ENCODE measurements at places on chromosomes 2 and 18.

DNA sequence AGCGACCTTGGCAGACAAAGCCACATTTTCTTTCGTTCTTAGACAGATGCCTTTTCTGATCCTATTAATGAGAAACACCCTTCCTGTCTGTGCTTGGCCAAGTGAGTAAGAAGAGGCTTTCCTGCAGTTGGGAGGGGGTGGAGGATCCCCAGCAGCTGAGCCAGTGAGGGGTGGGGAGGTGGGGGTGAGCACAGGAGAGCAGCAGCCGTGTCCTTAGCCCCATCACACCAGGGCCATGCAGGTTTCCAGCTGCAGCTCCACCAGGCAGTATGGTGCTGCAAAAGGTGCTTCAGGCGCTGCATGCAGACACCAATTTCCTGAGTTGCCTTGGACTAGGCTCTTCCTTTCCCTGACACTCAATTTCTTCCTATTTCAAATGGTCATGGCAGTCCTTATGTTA, 123.3 kb upstream of the SIX2 start:
- DNase-seq: no peak

GRCh38 chr2:128645631-128646030, 327.0 kb upstream of the HS6ST1 start:
- no peak for DNase-seq

DNA sequence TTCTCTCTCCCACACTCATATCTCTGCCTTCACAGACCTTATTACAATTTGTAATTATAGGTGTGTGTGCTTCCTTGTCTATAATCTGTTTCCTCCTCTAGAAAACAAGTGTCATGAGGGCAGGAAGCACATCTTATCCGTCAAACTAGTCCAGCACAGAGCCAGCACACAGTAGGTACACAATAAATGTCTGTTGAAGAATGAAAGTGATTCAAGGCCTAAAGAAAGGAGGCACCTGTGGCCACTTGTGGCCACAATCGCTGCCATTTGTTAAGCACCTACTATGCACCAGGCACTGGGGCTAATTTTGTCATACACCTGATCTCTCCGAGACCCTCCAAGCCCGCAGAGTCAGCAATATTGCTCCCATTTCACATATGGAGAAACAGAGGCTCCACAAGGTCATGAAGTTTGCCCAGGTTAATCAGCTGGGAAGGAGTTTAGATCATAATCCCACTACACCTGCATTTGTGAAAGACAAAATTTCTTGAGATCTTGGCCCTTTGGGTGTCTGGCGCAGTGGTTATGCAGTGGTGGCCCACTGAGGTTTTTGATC, 78.4 kb downstream of the TNS1 start:
- DNase-seq: no peak

DNA sequence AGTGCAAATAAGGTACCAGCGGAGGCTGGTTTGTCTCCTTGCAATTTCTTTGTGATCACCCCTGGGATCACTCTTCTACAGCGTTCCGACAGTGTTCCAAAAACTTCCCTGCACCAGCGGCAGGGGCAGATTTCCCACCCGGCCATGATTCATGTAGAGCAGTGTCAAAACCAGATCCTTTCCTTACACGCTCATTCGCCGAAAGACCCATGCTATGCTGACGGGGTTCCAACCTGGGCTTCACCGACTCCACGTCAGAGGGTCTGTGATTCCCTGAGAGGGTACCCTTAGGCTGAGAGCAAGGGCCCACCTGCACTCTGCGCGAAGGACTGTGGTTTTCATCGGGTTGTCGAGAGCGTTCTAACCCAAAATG, 423 bp upstream of the TTC27 start:
- DNase-seq: peak; percentile 64

- DNase-seq: peak; percentile 1
These were observed 197.1 kb downstream of the CCDC85A start for GRCh38 chr2:56380861-56381260.

DNA sequence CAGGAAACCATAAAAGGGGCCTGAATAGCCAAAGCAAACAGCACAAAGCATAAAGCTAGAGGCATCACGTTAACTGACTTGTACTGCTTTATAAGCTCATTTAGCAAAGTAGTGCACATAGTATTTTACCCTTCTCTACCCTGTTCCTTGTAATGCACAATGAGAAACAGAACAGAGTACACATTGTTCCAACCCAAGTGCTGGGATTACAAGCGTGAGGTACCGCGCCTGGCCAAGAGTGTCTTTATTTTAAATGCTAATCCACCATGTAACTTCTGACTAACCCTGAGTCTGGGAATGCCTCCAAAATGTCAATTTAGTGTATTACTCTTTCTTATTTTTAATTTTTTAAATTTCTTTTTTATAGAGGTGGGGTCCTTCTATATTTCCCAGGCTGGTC, 46.4 kb upstream of the STON1 start:
- no peak for DNase-seq

DNA sequence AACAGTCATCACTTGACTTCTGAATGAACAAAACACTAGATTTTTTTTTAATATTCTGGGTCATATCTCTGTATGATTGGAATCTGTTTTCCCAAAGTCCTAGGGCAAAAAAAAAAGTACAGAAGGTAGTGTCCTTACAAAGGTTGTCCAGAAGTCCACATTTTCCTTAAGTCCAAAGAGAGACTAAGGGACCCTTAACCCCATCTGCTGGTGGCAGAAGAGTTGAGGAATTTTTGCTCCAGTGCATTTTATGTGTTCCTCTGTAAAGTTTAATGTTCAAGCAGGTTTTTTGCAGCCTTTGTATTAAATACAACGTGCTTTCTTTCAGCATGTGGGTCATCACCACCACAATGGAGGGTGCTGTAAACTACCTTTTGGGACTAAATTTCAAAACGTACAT, 215.9 kb downstream of the SP3 start:
- peak; percentile 38 for DNase-seq

DNA sequence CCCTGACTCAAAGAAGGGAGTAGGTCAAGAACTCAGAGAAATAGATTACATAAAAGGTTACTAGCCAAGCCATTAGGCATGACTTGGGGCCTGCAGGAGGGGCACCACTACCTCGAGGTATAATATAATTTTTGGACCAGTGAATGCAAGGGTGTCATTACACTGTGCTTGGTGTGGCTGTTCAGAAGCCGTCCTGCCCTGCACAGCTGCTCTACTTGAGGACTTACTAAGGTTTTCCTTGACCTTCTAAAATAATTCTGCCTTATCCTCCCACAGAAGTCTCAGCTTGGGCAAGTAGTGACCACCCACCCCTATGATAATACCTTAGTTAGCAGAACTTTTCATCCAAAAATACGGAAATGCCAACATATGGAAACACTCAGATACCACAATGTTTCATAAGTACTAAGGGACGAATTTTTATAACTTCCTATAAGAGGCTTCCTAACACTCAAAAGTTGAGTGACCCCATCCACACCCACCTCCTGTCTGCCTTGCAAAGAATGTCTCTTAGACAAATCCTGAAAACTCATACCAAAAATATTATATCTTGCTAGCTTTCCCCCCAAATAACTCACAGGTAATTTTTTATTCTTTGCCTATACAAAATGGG, 17.7 kb upstream of the ATG16L1 start:
- DNase-seq: no peak

DNA sequence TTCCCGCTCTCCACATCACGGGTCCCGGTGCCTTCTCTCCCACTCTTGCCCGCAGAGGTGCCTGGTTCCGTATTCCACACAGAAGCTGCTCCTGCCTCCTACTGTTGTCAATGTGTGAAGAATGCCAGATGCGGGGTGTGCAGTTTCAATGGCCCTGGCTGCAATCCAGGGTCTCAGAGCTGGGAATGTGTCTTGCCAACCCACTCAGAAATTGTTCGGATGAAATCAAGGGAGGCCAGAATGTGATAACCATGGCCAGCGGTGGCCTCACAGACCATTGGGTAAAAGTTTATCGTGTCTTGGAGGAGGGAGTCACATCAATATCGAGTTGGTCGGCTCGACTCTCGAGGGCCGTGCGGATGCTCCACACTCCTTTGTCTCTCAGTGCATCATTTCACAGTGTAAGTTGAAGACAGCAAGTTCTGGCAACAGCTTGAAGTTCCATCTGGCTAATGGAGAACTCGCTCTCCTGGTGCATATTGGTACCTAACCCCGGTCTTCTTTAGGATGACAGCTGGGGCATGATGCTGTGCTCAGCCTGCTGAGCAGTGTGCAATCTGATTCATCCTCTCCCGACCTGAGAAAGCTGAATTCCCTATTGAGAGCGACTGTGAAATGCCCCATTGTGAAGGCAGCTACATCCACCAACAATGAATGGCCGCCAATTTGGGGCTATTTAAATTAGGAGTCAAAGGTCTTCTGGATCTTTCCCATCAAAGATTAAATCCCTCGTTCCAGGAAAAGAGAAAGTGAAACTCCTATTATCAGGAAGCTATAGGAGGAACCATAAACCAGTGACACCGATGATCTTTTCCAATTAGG, 389.0 kb downstream of the SOX11 start:
- DNase-seq: no peak

GRCh38 chr2:125312342-125312741, 1287.3 kb downstream of the CNTNAP5 start:
- DNase-seq: no peak

- DNase-seq: no peak
These were observed 99.7 kb upstream of the SMAD7 start for GRCh38 chr18:49050452-49050851.

GRCh38 chr2:231682603-231683291, 25.6 kb upstream of the PTMA start:
- no peak for DNase-seq

GRCh38 chr2:153819501-153819900, 52.2 kb upstream of the GALNT13 start:
- no peak for DNase-seq

DNA sequence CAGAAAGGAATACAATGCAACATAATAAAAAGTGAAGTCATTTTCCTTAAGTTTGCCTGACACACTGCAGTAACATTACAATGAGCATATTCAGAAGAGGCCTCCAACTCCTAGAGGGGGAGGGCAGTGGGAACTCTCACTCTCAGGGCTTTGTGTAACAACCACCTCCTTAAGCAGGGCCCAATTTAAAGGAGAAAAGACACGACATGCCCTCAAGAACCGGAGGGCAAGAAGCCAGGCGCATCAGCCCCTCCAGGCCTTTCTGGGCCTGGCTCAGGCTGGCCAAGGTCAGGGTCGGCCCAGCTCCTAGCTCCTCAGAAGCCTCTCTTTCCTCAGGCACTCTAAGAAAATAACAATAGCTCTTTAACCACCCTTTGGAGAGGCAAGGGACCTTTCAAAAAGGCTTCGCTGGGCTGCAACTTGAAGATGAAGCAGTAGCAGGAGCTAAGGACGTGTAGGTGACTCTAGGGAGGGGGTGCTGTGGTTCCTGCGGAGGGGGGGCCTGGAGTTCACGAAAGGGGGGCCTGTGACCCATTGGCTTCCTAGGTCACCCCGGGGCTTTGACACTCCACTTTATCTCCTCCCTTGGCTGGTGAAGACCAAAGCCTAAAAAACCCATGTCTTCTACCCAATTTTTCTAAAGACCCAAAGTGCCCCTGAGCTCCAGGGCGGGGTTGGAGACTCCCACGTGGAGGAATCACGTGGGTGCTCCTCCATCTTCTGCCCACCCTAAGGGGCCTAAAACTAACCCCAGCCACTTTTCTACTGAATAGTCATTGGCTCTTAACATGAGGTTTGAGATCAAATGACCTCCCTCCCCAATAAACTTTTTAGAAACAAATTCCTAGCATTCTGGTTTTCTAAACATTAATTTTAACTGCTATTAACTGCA, 13.3 kb downstream of the SERTAD2 start:
- peak; percentile 53 for DNase-seq

DNA sequence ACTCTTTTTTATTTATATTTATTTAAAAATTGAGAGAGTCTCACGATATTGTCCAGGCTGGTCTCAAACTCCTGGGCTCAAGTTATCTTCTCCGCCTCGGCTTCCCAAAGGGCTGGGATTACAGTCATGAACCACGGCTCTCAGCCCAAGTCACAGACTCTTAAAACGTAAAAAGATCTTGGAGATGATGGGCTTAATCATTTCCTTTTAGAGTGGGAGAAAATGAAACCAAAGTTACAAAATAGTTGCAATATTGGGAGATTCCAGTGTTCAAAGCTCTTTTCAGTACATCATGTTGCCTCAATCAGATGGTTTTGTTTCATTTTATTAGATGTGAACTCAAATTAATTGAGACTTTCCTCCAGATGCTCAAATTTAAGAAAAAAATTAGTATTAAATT, 151.4 kb upstream of the XPO1 start:
- DNase-seq: no peak

- no peak for DNase-seq
These were observed 109.4 kb downstream of the KCTD1 start for GRCh38 chr18:26438980-26439379.

- no peak for DNase-seq
These were observed 111.6 kb downstream of the FAM210A start for GRCh38 chr18:13614641-13615288.

DNA sequence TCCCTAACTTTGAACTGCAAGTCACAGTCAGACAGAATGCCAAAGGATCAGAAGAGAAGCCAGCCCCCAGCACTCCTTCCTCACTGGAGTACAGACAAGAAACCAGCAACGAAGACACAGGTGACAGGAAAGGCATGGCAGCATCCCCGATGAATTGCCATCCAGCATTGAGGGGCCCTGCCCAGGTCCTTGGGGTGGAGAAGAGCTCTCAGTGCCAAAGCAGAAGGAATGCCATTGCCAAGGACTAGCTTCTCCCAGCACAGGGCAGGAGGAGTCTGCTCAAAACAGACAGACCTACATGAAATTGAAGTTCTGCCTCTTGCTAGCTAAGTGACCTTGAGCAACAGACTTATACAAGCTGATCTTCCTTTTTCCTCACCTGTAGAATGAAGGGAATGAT, 220.1 kb downstream of the L3MBTL4 start:
- DNase-seq: no peak

DNA sequence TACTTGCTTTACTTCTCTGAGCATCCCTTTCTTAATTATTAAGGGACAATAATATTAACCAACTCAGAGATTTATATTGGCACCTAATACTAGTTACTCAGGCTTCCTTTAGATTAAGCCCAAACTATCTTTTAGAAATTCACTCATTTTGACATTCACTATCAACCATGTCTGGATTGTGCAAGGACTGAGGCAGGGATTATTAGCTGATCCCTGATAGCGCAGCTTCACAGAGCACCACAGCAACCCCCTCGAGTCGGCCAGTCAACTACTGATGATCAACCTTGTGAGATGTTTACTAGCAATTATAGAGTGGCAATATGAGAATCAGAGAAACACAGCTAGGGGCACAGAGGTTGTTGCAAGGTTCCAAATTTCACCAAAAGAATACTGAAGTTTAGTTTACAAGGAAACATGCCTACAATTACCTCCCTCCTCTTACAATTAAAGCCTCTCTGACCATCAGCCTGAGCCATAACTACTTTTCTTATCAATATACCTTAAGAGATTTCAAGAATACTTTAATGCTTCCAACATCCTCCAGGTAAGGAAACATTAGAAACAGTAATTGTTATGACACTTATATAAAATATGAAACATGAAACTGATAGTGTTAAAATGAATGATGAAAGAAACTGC, 191.6 kb downstream of the TCF4 start:
- no peak for DNase-seq

- no peak for DNase-seq
These were observed 58.7 kb upstream of the MYCN start for GRCh38 chr2:15881676-15882075.

DNA sequence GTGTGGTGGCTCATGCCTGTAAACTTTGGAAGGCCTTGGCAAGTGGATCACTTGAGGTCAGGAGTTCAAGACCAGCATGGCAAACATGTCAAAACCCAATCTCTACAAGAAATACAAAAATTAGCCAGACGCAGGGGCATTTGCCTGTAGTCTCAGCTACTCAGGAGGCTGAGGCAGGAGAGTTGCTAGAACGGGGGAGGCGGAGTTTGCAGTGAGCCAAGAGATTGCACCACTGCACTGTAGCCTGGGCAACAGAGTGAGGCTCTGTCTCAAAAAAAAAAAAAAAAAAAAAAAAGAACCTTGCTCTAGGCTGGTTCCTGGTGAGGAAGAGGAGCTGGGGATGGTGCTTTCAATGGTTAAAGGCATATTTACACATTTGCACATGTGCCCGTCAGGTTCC, 129.4 kb downstream of the LYPD6B start:
- no peak for DNase-seq

All from fibroblast of skin of scalp (primary cell).